HFFc6 (cell line): ENCODE measurements at places on chromosomes 7 and 10.
A peak's percentile ranks its signal among the peaks of the same experiment; 100 is the strongest.

GRCh38 chr7:133398506-133398905 is 145.6 kb downstream of the EXOC4 start:
- DNase-seq, result no peak

DNA sequence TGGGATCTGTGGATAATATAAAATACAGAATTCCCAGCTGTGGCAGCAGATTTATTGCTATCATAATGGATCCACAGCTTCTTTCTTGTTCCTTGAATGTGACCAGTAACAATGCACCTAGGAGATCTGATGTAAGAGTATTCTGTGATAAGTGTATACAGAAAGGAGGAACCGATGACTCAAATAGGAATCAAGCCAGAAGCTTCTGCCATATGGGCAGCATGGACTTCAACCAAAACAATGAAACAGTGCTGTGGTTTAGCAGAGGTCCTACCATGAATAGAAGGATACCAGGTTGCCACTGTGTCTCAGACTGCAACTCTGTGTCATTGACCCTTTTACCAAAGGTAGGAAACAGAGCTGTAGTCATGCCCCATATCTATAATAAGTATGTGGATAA is 81.8 kb downstream of the PTPRZ1 start:
- peak; percentile 49 for DNase-seq

GRCh38 chr7:151851145-151851751 is 25.7 kb downstream of the PRKAG2 start:
- DNase-seq, result no peak

- DNase-seq, result no peak
Measured at GRCh38 chr7:109996927-109997326, 1094.0 kb upstream of the LRRN3 start.

DNA sequence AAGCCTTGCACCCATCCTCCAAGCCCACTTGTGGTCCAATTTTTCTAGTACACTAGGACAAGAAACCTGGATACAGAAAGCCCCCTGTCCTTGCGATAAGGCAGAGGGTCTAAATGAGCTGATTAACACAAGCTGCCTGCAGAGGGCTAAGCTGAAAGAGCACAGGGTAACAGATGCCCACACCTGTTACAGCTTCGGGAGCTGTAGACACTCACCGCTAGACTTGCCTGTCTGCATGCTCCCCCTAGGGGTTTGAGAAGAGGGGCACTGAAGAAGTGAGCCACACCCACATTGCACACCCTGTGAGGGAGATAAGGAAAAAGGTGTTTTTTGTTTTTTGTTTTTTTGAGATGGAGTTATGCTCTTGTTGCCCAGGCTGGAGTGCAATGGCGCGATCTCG is 386.5 kb upstream of the AUTS2 start:
- DNase-seq, result no peak

GRCh38 chr7:72037516-72037915 is 374.6 kb downstream of the CALN1 start:
- DNase-seq, result no peak

DNA sequence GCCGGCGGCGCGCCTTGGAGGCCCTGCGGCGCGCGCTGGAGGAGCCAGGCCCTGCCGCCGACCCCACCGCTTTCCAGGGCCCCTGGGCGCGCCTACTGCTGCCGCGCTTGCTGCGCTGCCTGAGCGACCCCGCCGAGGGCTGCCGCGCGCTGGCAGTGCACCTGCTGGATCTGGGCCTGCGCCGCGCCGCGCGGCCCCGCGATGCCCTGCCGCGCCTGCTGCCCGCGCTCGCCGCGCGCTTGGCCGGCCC is 280 bp downstream of the DNAAF5 start:
- no peak for DNase-seq

- no peak for DNase-seq
Measured at GRCh38 chr7:124655990-124656389, 109.6 kb downstream of the GPR37 start.
